ENCODE measurements at places on chromosomes 1 and 21.
A peak's percentile ranks its signal among the peaks of the same experiment; 100 is the strongest.

GRCh38 chr1:23453455-23454000, 29.0 kb upstream of the TCEA3 start:
- DNase-seq, result no peak

DNA sequence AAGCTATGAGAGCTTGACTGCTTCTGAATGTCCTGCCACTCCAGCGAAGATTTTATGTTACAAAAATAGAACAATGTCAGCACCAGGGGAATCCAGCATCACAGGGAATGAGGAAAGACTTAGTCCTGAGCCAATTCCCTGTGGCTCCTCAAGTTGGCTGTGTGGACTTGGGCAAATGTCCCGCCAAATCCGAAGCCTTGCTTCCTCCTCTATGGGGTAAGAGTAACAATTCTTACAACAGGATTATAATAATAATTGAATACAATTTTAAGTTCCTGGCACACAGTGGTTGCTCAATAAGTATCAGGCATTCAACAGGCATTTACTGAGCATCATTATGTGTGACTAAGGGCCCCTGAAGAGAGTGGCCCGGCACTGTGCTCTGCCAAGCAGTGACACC, 44.4 kb downstream of the STPG1 start:
- DNase-seq, result no peak

DNA sequence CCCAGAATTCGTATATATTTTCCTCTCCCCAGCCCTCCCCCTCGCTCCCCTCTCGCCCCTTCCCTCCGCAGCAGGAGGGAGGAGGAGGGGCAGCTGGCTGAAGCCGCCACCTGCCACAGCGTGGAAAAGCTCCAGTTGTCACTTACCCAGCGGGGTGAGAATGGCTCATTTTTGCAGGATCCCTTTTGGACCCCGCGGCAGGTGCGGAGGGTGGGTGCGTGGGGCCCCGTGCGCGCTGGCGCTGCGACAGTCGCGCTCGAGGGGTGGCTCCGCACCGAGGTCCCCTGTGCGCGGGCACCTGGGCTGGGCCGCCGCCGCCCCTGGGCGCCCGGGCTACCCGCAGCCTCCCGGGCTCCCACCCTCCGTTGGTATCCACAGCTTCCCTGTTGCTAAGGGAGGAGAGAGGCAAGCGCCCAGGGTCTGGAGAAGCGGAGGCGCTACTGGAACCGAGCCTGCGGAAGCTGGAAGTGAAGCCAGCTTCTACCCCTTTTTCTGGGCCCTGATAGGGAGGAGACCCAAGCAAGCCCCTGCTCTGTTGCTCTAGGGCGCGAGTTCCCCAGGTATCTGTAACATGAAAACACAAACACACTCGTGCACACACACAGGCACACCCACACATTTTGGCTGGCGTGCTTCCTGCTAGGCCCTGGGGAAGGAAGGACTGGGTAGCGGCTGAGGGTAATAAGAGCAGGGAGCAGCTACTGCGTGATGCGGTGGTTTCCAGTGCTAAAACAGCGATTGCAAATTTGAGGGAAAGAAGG, at the start of gene ERICH3:
Gene ERICH3, minus strand, starts transcription at position 442 of the 761 bp plus-strand sequence. Its CDS starts 273 bp downstream, at position 169.
- DNase-seq, result peak; percentile 16

- DNase-seq, result no peak
Observed at GRCh38 chr21:21668198-21668597, 670.0 kb downstream of the NCAM2 start.

DNA sequence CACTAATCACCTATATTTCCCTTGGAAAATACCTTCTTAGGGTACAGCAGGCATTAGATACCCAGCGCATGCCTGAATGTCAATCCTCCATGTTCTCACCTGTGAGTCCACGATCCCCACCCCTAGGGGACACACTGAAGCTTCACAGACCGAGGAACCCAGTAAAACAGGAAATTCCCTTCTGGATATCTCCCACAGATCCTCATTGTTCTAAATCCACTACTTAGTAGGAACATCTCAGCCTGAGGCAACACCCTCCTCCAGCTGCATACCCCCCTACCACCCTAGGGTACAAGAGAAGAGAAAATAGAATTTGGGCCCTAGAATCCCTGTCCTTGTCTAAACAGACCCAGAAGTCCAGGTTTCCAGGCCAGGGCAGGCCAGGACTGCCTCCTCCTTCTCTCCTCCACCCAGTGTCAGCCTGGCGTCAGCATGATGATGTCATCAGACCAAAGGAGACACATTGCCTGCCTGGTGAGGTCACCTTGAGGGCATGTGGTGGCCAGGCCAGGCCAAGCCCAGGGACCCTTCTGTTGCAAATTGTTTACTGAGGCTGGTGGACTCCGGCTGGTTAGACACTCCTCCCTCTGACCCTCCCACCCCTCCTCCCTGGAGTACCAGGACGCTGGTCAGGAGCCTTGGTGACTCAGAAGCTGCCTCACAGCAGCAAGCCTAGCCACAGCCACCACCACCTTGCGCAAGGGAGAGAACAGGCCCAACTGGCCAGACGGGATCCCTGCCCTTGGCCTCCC, 6.2 kb downstream of the NECTIN4 start:
- peak; percentile 91 for DNase-seq

GRCh38 chr1:101003012-101003650, 22.5 kb downstream of the DPH5 start:
- no peak for DNase-seq

- DNase-seq, result peak; percentile 25
Observed at GRCh38 chr1:183349201-183349711, 68.9 kb downstream of the NMNAT2 start.

GRCh38 chr1:1170215-1171091, 3.2 kb upstream of the TTLL10 start:
- DNase-seq, result no peak

GRCh38 chr1:155912056-155912536, 947 bp upstream of the RIT1 start:
- no peak for DNase-seq

- DNase-seq, result no peak
Observed at GRCh38 chr1:117173691-117174090, 37.0 kb downstream of the VTCN1 start.

DNA sequence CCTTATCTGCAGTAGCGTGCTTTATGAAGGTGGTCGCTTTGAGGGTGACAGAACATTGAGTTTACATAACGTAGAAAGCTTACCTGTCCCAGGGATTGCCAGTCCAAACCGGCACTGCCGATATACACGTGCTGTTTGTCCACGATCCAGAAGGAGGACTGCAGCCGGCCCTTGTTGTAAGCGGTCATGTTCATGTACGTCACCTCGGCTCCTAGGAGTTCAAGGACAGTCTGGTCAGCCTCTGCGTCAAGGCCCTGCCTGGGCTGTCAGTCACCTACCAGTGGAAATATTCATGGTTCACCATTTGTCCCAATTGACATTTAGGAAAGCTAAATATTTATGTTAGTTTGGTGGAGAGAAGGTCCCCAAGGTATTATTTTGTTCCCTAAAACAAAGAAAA, 221.0 kb upstream of the MAP1LC3C start:
- no peak for DNase-seq

DNA sequence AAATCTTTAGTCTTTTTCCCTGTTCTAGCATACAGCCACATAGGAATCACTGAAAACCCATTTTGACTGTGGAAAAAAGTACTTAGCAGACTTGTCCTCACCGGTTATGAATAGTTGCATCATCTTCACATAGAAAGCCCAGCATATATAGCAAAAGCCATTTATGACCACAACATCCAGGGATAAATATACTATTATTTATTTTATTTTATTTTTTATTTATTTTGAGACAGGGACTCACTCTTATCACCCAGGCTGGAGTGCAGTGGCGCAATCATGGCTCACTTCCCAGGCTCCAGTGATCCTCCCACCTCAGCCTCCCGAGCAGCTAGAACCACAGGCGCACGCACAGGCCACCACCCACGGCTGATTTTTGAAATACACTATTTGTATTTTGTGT, 175.3 kb downstream of the GALNT2 start:
- DNase-seq, result no peak

DNA sequence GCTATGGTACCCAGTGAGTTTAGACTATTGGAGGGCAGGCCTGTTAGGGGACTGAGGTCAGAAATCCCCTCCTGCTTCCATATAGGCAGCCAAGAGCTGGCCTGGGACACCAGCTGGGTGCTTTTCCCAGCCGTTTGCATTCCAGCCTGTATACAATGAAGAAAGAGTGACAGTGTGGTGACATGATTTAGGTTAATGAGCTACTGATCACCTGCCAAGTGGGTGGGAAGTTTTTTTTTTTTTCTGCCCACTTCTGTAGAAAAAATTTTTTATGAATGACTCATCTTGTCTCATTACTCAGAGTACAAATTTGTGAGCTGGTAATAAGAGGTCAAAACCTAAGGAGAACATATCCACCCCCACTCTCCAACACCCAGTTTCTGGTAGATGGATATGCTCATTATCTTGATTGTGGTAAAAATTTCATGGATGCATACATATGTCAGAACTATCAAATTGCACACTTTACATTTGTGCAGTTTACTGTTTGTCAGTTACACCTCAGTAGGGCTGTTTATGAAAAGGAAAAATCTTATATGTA, 16.4 kb upstream of the CGN start:
- peak; percentile 48 for DNase-seq

DNA sequence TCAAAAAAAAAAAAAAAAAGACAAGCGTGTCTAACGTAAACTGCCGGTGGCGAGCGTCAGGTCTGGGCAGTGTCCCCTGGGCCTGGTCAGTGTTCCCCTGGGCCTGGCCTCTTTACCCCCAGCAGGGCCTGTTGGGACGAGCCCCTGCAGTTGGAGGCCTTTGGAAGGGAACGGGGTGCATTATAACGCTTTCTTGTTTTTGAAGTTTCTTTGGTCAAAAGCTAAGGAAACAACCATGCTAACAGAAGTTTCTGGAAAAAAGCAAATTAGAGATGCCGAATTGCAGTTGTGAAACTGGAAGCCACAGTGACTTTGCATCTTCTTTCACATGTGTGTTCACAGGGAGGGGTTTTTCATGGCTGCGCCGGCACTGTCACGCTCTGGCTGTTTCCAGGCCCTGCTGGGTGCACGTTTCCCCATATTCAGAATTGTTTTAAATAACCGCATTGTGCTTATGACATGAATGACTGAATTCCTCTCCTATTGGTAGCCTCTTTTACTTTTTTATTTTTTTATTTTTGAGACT, 16.0 kb downstream of the RRP1 start:
- DNase-seq, result no peak

DNA sequence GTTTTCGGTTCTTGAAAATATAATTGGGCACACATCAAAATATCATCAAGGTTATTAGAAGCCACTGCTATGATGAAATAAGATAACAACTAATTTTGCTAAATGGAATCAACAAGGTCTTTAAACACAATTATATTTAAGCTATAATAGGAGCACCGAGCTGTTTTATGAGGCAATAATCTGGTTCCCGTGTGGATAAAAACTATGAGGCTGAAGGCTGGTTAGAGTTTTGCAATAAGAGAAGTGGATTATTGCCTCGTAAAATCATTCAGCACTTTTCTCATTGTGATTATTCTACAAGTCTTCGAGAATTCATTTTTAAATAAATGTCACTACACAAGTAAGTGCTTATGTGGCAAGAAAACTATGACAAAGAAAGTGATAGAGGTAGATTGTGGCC, 975.7 kb upstream of the ADGRL2 start:
- no peak for DNase-seq

DNA sequence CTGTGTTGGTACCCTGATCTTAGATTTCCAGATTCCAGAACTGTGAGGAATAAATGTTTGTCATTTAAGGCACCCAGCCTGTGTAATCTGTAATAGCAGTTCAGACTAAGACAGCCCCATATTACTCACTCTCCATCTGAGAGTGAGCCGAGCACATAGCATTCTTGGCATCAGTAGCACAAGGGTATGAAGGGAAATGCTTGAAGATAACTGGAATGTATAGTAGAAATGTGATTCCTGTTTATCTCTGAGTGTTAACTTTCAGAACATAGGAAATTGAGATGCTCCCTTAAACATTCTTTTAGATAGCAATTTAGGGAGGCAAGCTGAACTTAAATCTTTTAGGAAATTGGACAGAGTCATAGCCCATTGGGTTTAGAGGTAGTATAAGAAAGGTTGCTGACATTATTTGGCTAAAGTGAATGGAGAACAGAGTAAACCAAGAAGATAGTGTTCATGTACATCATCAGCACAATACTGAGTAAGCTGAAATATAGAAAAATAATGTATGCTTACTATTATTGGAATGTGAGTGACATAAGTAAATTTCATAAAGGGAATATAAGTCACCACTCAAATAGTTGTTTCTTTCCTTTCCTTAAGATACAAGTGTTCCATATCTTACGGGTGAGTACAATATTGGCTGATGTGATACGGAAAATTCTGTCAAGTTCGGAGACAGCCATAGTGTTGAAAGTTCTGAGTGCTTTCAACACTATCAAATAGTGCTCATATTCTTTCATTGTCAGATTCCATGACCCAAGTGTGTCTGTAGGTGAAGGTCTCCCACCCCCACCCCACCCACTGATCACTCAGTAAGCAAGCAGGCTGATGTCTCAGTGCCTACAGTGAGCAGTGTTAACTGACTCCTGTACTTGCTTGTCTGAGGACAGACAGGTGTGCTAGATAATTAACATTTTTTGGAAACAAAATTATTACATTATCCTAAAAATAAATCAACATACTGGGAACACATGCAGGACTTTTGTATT, 73.7 kb downstream of the LRRC8D start:
- peak; percentile 45 for DNase-seq

DNA sequence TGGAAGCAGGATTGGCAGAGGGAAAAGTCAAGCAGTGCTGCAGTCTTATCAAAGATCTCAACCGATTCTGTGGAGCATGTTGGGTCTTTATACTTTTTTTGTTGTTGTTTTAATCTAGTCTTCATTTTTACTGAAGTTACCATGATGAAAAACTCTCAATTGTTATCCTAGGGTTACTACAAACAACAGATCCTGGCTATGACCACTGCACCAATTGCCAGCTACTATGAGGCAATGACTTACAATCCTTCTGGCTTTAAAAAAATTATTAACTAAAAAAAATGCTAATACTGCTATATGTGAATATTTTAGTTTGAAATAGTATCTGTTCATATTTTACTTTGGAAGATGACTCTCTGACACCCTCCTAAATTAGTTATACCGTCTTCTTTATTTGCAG, 145.9 kb downstream of the CNIH3 start:
- no peak for DNase-seq

GRCh38 chr21:42222821-42223390, 4.0 kb downstream of the ABCG1 start:
- no peak for DNase-seq

DNA sequence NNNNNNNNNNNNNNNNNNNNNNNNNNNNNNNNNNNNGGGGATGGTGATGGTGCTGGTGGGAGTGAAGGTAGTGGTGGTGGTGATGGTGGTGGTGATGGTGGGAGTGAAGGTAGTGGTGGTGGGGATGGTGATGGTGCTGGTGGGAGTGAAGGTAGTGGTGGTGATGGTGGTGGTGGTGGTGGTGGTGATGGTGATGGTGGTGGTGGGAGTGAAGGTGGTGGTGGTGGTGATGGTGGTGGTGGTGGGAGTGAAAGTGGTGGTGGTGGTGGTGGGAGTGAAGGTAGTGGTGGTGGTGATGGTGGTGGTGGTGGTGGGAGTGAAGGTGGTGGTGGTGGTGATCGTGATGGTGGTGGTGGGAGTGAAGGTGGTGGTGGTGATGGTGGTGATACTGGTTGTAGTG, 93.6 kb downstream of the CRYAA start:
- DNase-seq, result no peak

- DNase-seq, result no peak
Observed at GRCh38 chr21:38067086-38067739, 151.0 kb upstream of the KCNJ6 start.

- DNase-seq, result no peak
Observed at GRCh38 chr1:95536501-95536900, 302.5 kb downstream of the RWDD3 start.

Measured in AG08396 (cell line).